ENCODE measurements at places on chromosomes 4 and X.
A peak's percentile ranks its signal among the peaks of the same experiment; 100 is the strongest.

DNA sequence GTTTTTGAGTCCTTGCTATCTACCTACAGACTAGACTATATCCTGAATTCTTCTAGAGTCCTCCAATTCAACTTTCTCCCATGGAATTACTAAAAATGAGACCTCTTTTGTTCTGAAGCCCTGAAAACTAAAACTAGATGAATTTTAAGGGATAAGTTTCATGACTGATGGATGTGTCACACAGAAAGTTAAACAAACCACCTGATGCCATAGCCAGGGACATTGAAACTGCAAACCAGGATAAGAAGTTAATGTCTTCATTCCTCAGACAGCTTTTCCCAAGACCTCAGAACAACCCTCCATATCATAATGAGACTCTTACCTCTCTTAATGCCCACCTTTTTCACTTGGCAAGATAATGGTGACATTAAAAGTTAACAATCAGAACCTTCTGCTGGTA lies 81.5 kb upstream of the PTPN13 start:
- DNase-seq = no peak

DNA sequence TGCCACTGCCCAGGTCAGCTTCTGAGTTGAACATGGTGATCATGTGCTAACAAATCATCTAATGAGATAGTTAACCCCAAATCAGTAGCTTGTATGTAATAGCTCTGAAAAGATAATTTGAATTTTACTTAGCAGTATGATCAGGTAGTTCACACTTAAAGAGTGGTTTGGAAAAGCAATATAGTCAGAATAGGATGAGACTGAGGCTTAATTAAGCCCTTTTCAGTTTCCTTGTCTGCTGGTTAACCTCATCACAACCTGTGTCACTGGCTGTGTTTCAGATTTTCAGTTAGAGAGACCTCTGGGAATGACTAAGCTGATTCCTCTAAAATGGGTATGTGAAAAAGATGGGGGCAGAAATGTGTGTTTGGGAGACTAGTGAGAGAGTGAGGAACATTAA lies 38.1 kb downstream of the GPR174 start:
- DNase-seq = no peak

- no peak for DNase-seq
Measured at GRCh38 chrX:21958916-21959315, 18.4 kb downstream of the SMS start.

DNA sequence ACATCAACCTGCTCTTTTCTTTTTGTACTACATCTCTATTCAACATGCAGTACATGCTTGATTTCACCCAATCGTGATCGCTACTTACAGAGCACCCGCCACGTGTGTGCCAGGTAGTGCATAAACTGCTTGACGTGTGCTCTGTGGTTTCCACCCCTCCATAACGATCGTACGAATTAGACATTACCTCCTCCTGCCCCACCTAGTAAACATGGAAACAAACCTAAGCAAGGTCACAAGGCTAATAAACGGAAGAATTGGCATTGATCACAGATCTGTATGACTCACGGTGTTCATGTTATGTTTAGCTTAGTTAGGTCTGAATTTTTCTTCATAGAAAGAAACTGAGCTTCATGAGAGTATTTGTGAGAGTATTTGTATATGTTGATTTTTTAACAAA lies 64.1 kb downstream of the STX18 start:
- DNase-seq = no peak

DNA sequence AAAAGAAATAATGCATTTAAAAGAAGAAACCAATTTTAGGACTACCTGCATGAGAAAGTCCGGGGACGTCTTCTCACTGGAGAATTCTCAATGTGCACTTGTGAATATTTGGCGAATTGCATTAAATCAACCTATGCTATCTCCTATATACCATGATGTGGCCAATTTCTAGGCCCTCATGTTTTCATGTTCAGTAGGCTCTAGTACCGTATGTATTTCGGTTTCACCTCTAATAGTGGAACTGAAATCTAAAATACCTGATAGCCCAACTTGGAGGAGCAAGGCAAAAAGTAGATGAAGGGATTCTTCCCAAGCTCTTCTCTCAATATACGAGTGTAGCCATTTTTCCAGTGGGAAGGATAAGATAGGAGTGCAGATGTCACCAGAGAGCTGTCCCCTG lies 11.4 kb upstream of the FGF2 start:
- no peak for DNase-seq

- DNase-seq = no peak
Measured at GRCh38 chr4:7868436-7868775, 71.3 kb downstream of the AFAP1 start.

DNA sequence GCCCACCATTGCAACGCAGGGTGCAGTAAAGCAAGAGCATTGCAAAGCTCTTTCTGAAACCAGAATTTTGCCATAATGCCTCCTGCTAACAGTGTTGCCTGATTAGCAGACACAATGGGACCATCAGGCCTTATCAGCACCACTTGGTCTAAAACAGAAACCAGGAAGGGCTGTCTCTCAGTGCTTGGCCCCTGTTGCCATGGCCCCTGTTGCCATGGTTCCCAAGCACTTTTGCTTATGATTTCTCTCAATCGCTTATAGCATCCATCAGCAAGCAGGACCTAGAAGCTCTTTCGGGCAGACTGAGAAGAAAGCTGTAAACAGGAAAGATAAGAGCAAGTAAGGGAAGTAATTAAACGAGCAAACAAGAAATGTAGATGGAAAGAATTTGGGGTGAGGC lies 36.8 kb downstream of the RTL5 start:
- no peak for DNase-seq

DNA sequence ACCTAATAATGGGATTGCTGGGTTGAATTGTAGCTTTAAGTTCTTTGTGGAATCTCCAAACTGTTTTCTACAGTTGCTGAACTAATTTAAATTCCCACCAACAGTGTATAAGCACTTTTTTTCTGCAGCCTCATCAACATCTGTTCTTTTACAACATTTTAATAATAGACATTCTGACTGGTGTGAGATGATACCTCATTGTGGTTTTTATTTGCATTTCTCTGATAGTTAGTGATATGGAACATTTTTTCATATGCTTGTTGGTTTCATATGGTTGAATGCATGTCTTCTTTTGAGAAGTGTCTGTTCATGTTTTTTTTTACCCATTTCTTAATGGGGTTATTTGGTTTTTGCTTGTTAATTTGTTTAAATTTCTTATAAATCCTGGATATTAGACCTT lies 1718.9 kb downstream of the C4orf33 start:
- DNase-seq = no peak

DNA sequence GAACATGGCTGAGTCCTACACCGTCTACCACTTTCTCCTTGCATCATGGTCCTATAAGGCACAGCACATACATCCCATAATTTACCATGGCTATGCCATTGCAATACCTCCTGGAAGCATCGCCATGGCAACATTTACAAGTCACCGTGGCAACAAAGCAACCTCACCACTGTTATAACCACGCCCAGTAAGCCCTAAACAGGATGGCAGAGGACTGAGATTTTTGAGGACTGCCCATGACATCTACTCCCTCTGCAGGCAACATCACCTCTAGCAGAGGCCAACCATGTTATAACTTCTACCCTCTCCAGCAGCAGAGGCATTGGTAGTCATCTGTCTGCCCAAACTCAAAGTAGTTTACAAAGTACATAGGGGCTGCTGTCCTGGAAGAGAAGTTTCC lies 29.7 kb downstream of the BCOR start:
- no peak for DNase-seq

DNA sequence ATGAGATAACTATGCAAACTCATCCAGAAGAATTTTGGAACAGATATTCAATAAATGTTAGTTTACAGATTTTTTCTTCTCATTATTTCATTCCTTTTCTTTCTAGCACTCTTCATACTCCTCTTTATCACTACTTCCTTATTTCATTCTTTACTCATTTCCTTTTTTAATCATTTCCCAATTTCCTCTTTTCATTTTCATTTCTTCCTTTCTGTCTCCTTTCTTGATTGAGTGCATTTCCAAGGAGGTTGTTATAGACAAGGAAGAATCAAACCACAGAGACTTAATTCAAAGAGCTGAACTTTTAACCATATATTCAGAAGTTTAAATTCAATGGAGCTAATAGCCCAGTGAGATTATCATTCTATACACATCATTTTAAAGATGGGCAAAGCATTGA lies 600.7 kb downstream of the ARAP2 start:
- no peak for DNase-seq

GRCh38 chr4:95294321-95294720 lies 254.5 kb downstream of the UNC5C start:
- DNase-seq = no peak

DNA sequence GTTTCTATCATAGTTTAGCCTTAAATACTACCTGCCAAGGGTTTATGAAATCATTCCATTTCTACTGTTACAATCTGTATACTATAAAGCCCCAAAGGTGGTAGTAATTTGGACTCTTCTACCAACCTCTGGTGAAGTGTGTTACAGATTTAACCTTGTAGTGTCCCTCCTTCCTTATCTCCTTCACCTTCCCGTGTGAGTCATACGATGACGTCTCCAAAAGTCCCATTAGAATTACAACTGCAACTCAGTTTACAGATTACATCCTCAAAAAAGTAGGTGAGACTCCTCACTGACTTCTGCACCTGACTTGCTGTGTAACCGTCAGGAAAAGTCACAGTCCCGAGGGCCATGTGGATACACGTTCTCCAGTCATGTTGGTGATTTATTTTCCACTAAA lies 219.0 kb downstream of the DCTD start:
- DNase-seq = no peak

DNA sequence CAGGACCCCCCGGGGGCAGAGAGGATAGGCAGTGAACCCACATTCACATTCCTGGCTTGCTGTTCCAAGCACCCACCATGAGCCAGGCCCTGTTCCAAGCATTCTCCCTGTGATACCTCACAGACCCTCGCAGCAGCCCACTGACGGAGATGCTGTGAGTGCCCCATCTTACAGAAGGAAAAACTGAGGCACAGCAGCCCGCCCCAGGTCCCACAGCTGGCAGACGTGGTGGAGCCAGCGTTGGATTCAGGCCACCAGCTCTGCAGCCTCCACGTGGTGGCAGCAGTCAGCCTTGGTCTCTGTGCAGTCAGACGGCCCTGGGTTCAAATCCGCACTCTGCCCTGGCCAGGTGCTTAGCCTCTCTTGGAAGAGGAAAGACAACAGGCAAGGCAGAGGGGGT lies 16.8 kb downstream of the MAN2B2 start:
- DNase-seq = no peak

DNA sequence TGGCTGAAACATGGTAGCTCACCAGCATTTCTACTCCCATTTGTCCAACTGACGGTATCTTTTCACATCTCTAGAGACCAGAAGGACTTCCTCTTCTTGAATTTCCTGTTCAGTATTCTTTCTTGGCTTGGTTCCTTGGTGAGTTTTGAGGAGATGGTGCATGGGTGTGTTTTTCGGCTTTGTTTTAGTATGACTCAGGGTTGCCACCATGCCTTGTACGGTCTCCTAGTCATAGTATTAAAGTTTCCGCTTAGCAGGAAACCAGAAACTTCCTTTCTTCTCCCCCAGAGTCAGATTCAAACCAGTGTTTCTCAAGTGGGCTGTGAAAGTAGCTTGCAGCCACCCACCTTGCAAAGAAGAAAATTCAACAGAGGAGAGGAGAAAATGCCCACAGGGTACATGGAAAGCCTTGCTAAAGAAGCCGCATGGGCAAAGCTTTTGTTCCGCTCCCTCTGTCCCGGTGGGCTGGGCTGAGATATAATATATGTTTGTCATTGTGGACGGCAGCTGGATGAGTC lies 5.7 kb downstream of the CD99 start:
- peak; percentile 69 for DNase-seq

DNA sequence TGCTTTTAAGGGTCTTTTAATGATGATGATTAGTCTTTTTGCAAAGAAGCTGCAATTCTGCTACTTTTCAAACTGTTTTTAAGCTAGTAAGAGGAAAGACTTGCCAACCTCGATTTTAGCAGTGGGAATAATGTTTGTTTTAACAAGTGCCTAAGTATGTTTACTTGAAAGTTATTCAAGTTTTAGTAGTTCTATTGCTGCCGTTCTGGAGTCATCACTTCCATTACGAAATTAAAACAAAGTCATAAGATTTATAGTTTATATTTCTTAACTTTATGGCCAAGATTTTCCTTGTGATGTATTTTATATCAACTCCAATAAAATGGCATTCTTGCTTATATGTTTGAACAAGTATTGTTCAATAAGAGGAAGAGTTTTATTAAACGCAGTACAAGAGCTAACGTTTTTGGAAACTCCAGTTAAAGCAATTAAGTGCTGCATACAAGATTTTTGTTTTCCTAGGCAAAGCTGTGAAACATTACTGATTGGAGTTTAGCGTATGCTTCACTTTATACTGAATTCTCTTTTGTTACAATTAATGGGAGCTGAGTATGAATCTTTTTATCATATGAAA lies 211.3 kb downstream of the TENM3 start:
- no peak for DNase-seq

- no peak for DNase-seq
Measured at GRCh38 chr4:35836596-35836995, 407.7 kb downstream of the ARAP2 start.

GRCh38 chr4:59247032-59247431 lies 1953.1 kb upstream of the ADGRL3 start:
- no peak for DNase-seq

- DNase-seq = no peak
Measured at GRCh38 chr4:139910106-139910505, 243.9 kb downstream of the MAML3 start.

DNA sequence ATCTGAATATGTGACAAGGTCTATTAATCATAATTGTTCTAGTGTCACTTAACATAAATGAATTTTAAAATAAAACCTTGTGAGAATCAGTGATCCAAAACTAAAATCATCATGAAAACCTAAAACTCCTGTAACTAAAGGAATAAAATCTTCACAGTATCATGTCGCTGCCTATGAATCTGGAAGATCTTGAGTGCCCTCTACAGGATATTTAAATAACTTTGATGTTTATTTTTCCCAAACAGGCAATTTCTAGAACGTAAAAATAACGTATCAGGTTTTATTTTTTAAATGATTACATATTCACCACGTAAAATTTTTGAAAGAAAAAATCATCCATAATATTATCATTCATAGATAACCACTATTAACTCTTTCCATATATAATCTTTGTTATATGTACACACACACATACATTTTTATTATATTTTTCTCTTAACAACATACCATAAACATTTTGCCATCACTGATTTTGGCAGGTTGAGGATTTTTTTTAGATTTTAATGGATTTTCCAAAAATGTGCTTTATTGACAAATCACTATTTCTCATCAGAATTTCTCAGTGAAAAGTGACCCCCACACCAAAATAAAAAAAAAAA lies 79.6 kb downstream of the COMMD8 start:
- DNase-seq = peak; percentile 13

- DNase-seq = no peak
Measured at GRCh38 chr4:145195167-145195952, 15.0 kb upstream of the OTUD4 start.

GRCh38 chrX:5791721-5792120 lies 436.9 kb downstream of the NLGN4X start:
- no peak for DNase-seq

All from fibroblast of the conjunctiva (primary cell).